ENCODE measurements at places on chromosomes 6 and 20. TPM values are rescaled to one million over a fixed set of nuclear protein-coding genes. Genes with fewer than 3 reads are reported as not detected.

SLC17A4 gene
- not detected for total RNA-seq

CLVS2 gene
- not detected for total RNA-seq

SOD2 gene
- 55.9 TPM for total RNA-seq

EPB41L1 gene
- 2.0 TPM for total RNA-seq

OR2W1 gene
- total RNA-seq = not detected

FOXQ1 gene
- 2.8 TPM for total RNA-seq

TMEM181 gene
- total RNA-seq = 29.5 TPM

ZSCAN12 gene
- total RNA-seq = 6.5 TPM

SLC17A2 gene
- not detected for total RNA-seq

ZNF184 gene
- 4.9 TPM for total RNA-seq

DCBLD1 gene
- total RNA-seq = 26.5 TPM

ADGB gene
- not detected for total RNA-seq

MDFI gene
- total RNA-seq = 150 TPM
